ENCODE measurements at places on chromosomes 4 and X.

- DNase-seq = no peak
Measured at GRCh38 chr4:8699479-8700145, 107.0 kb downstream of the CPZ start.

DNA sequence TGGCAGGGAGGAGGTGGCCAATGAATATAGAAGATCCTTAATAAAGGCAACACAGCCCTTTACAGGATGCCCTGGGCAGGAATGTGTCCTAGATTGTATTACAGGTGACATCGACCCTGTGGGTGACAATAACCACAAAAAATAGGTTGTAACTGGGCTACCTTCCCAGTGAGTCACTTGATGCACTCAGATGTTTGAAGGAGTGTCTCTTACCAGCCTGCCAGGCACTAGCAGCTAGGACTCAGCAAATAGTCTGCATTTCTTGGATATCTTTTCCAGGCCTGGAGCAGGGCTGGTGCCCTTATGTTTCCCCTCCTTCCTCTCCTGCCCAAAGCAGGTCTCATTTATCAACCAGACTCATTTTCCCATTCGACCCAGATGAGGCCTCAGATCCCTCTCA lies 50.9 kb upstream of the TMEM164 start:
- DNase-seq = no peak

GRCh38 chr4:137129441-137129840 lies 402.9 kb downstream of the PCDH18 start:
- no peak for DNase-seq

GRCh38 chr4:141548791-141549190 lies 87.6 kb upstream of the IL15 start:
- no peak for DNase-seq

- no peak for DNase-seq
Measured at GRCh38 chr4:117324851-117325491, 239.6 kb upstream of the TRAM1L1 start.

DNA sequence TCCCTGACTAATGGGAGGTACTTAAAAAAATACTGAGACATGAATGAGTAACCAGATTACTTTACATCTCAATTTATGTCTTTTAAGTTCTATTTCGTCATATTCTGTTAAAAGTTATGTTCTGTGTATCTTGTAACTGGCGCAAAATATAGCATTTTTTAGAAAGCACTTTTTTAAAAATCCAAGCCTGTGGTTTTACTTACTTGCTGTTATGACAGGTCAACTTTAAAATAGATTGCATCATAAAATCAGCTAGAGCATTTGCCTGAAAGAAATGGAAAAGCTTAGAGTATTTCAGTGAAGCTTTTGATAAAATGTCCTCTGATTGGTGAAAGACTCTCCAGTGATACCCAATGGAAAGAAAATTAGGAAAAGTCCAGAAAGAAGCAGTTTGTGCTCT lies 1892.3 kb upstream of the TENM3 start:
- no peak for DNase-seq

DNA sequence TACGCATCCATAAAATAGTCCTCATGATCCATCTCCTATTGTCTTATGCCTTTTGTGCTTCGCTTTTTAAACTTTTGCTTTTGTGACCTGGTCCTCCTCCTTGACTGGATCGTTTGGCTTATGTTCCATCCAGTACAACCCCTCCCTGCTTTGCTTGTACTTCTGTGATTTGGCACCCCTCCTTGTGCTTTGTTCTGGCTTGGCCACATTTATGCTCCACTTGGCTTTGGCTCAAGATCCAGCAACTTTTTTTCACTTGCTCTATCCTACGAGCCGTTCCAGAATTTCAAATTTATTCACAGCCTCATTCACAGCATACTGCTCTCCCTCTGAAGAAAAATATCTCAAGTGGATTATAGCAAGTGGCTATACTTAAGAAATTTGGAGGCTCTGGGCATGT lies 28.0 kb upstream of the GLRA2 start:
- no peak for DNase-seq

DNA sequence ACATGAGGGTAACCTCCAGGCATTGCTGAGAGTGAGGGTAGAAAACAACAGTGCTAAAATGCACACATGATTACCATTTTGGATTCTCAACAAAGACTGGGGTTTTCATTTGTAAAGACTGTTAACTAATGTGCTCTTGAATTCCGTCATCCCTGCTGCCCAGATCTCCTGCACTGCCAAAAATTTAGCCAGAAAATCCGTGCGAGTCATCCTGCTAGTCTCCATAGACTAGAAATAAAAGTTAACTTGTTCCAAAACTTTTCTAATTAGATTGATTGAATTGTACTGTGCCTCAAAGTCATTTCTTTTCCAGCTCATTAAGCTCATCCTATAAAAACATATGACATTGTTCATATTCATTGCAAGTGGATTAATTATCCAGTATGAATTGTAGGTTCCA lies 99.8 kb downstream of the ARSF start:
- no peak for DNase-seq

DNA sequence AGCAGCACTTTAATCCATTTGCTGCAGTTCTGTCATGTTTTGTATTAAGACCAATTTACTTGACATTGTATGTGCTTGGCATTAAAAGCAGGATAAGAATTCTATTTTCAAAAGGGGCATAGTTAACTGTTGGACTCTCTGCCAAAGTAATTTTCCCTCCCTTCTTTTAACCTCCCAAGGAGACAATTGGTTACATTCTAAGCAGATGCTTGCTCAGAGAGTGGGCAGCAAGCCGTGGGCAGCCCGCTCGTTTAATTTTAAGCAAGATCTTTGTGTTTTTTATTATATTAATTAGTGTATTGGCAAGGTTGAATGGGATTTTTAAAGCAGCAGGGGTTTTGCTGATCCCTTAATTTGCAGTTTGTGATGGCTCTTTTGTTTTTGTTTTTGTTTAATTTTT lies 37.1 kb upstream of the KLHL8 start:
- no peak for DNase-seq

DNA sequence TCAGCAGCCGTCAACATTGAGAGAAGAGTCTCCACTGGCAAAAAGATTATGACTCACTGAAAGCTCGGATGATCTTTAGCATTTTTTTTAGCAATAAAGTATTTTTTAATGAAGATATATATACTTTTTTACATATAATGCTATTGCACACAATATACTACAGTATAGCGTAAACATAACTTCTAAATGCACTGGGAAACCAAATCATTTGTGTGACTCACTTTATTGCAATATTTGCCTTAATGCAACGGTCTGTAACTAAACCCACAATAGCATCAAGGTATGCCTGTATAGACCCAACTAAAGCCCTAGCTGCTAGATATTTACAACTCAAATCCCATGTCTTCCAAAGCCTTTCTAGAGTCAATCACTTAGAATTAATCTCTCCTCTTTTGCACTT lies 52.3 kb upstream of the EDNRA start:
- DNase-seq = no peak

- no peak for DNase-seq
Measured at GRCh38 chr4:185371702-185372101, 24.0 kb downstream of the LRP2BP start.

- no peak for DNase-seq
Measured at GRCh38 chr4:1985780-1986577, 22.8 kb downstream of the NELFA start.

DNA sequence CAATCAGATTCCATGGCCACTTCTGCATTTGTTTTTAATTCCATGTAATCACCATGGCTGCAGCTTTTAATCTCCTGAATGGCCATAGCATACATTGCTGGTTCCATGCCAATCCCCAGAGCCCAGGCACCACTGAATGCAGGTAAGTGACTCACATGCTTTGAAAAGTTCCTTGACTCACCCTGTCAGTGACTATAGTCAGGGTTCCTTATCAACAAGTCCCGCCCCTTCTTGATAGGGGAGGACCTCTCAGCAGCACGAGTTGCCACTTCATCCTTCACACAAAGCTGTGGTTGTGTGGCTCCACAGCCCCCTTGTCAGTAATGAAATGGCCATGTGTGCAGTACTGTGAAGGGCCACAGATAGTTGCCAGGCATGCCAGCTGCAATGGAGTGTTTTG lies 516.6 kb downstream of the PPARGC1A start:
- DNase-seq = no peak

DNA sequence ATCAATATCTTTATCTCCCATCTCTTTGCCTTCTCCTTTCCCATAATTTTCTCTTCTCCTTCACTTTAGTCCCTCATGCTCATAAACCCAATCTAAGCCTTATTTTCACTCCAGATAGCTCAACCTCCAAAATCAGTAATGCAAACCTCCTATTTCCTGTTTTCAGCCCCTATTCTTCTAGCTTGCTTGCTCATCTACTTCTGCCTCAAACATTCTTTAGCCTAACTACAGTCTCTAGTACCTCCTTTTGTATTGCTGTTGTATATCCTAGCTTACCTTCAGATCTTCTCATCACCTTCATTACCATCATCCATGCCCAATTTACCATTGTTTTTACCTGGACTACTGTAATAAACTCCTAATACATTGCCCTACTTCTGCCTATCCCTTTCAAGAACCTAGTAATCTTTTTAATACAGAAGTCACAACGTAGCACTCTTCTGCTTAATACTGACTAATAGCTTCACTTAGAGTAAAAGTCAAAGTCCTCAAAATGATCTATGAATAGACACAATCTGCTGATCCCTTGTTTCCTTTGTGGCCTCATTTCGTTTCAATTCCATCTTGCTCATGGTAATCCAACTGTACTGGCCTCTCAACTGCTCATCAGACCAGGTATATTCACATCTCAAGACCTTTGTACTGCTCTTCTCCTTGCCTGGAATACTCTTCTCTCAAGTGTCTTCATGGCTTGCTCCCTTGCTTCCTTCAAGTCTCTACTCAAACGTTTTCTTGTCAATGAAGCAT lies 123.4 kb downstream of the FAM13A start:
- no peak for DNase-seq

GRCh38 chr4:184420881-184421416 lies 53.4 kb downstream of the IRF2 start:
- DNase-seq = no peak

DNA sequence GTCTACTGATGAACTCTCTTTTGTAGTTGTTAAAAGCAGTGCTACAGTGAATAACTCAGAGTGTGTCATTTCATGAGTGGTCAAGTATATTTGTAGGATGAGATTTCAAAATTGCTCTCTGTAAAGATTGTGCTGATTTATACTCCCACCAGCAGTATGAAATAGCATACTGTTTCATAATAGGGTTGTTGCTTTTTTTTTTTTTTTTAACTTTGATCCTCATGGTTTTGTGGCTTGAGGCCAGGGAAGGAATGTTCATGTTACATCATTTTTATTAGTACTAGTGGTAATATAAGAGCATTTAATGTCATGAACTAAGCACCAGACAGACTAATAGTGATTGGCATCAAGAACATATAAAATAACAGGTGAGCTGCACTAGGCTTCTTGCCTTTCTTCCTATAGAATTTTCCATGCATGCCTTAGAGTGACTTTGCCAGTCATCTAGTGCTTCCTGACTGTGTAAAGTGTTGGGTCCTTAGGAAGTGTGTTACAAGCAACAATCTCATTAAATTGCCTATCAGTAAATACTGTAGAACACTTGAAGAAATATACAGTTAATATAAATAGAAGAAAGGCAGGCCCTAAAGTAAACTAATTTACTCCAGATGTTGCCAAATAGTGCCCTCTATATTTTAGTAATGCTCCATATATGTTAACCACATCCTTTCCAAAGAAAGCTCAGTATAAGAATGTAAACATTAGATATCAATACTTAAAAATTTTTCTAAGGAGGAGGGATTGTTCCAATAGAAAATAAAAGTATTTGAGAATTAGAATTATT lies 38.6 kb upstream of the MSMO1 start:
- DNase-seq = no peak

DNA sequence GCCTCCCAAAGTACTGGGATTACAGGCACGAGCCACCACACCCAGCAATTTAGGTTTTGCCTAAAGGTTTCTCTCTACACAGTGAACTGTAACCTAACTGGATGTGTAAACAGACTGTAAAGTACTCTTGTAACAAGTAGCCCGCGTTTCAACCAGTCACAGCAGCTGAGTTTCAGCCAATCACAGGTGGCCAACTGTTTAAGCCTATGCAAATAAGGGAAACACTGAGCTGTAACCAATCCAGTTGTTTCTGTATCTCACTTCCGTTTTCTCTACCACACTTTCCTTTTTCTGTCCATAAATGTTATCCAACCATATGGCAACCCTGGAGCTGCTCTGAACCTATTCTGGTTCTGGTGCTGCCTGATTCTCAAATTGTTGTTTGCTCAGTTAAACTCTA lies 59.9 kb downstream of the DIPK2B start:
- peak; percentile 1 for DNase-seq

DNA sequence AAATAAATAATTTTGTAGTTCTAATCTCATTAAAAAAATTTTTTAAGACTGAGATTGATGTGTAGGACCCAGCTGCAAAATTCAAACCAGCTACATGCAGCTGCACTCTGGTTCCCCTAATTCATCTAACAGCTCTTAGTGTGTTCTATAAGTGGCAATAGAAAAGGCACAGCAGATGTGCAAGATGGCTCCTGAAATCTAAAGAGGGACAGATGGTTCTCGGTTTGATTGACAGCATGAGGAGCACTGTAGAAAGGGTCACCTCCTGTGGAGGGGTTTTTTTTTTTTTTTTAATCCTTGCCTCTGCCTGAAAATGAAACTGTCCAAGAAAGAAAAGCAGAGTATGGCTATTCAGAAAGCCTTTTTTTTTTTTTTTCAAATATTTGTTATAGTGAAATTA lies 16.9 kb upstream of the OCIAD1 start:
- DNase-seq = peak; percentile 98

DNA sequence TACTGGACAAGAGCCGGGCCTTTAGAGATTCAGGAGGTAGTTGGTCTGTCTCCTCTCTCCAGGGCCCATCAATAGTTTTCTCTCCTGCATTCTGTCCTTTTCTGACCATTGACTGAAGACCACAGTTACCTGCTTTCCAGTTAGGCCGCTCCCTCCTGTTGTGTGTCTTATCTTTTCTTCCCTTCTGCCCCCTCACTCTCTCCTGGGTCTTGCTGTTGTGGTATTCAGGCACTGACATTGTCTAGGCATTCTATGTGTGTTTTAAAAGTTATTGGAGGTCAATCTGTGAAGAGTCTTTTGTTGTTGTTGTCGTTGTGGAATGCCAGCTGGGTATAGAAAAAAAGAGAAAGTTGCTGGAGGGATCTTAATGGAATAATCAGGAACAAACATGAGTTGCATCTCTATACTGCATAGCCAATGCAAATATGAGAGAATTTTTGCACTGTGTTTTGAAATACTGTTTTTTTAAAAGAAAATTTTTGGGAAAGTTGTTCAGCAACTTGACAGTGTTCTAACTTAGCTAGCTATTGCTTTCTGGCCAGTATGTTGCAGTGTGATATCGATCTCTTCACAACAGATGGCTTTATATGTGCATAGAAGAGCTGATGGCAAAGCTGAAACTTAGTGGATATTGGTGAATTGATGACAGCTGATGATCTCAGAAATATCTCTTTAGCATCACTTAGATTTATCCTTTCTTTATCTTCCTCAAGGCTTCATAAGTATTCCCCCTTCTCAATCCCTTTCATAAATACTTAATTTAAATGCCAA lies 240.7 kb downstream of the C4orf33 start:
- no peak for DNase-seq

All from NCI-H524 treated with DMSO at 0.1 percent for 48 hours (cell line).